ENCODE measurements at places on chromosomes 3 and 15.
A peak's percentile ranks its signal among the peaks of the same experiment; 100 is the strongest.

- DNase-seq, result no peak
These were observed 10.8 kb upstream of the CAV3 start for GRCh38 chr3:8722808-8723207.

GRCh38 chr3:123119802-123120201 lies 53.0 kb downstream of the PDIA5 start:
- DNase-seq, result no peak

GRCh38 chr3:129239991-129240390 lies 9.4 kb upstream of the COPG1 start:
- DNase-seq, result no peak

- DNase-seq, result no peak
These were observed 138.1 kb upstream of the PDZRN3 start for GRCh38 chr3:73762855-73763254.

DNA sequence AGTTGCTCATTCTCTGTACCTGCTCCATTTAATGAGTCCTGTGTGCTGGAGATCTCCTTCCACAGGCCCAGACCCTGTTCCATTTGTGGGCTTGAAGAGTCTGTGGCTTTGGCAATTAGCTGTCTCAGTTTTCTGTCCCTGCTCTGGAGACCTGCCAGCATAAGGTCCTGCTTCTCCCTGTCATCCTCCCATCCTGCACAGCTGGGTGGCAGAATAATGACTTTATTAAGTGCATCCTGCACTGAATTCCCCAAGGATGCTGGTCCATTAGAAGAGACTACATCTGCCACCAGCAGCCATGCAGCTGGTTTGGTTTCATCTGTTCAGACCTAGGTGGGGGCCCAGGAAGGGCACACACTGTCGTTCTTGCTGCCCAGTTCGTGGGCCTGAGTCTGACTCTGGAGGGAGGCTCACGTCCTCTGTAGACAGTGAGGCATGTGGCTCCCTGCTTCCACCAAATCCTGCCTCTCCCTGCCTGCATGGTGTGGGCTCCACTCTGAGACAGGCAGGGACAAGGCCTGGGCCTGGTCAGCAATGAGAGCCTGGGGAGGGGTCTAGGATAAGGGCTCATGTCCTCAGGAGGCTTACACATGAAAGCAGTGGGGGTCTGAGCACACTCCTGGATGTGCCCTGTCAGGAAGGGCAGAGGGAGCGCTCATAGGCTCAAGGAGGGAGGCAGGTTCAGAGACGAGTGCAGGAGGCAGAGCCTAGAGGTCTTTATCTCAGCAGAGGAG lies 78.4 kb upstream of the PRR23E start:
- no peak for DNase-seq

GRCh38 chr3:179323197-179324110 lies 623 bp downstream of the ZNF639 start:
- peak; percentile 41 for DNase-seq

GRCh38 chr3:177467247-177467985 lies 270.1 kb upstream of the TBL1XR1 start:
- no peak for DNase-seq

GRCh38 chr3:184067573-184068055 lies 14.8 kb downstream of the HTR3C start:
- DNase-seq, result no peak

DNA sequence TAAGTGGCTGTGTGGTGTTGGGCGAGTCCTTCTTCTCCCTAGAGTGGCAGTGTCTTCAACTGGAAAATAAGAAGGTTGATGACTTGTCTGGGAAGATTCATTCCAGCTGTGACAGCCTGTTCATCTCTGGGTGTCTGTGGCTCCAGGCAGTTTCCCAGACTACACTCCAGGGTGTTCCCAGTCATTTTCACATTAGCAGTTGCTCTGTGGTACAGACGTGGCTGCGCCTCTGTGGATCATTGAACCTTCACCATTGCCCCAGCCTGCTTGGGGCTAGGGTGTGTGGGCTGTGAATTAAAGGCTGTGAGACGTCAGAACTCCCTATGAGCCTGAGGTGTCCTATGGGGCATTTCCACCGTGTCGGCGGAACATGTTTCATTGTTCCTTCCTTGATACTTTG lies 239.6 kb upstream of the NR2E3 start:
- no peak for DNase-seq

GRCh38 chr3:45223889-45224727 lies 2.0 kb downstream of the TMEM158 start:
- DNase-seq, result peak; percentile 51

DNA sequence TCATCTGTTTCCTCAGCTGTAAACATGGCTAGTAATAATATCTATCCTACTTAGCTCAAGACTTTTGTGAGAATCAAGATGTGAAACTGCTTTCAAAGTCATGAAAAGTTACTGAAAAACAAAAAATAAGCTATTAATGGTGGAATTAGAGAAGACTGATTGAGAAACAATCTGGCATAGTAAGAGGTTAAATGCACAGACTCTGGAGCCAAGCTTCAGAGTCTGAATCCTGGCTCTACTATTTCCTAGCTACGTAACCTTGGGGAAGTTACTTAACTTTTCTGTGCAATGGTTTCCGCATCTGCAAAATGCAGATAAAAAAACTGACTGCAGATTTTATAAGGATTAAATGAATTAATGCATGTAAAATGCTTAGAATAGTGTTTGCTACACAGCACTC lies 28.8 kb downstream of the LRRFIP2 start:
- DNase-seq, result no peak

DNA sequence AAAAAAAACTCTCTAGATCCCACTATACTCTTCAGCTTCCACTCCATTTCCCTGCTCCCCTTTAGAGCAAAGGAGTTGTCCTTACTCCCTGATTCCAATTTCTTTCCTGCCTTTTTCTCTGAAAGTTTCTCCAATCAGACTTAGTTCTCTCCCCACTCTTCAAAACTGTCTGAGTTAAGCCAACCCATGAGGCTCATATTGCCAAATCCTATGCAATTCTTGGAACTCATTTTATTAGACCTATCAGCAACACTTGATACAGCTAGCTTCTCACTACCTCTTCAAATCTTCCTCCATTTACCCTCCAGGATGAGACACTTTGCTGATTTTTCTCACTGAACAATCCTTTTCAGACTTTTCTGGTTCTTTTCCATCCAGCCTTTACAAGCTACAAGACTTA lies 233.1 kb downstream of the THRB start:
- DNase-seq, result no peak

DNA sequence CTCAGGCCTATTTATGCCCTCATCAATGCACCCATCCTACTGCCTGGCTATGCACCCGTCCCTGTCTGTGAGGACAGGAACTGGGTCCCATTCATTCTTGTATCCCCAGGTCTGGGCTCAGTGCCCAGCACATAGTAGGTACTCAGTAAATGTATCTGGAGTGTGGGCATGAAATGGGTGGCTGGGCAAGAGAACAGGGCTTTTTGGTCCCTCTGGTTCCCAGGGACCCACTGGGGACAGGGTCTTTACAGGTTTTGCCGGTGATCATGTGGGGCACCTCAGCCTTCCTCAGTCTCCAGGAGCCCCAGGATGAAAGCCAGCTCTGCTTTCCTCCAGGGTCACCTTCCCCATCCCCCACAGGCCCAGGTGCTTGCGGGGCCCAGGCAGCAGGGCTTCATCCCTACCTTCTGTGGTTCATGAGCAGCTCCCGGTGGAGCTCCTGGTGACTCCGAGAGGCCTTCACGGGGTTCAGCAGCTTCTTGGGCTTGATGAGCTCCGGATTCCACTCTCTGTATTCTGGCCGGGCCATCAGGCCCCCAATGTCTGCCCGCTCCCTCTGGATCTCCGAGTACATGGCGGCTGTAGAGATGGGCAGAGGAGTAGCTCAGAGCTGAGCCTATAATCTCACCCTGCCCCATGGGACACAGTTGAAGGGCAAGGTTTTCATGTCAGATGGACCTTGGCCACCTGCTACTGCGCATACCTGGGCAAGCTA lies 7.7 kb downstream of the FAM107A start:
- no peak for DNase-seq

- DNase-seq, result no peak
These were observed 173.0 kb downstream of the LPP start for GRCh38 chr3:188326968-188327367.

GRCh38 chr3:151722856-151723255 lies 10.9 kb upstream of the AADACL2 start:
- DNase-seq, result no peak

DNA sequence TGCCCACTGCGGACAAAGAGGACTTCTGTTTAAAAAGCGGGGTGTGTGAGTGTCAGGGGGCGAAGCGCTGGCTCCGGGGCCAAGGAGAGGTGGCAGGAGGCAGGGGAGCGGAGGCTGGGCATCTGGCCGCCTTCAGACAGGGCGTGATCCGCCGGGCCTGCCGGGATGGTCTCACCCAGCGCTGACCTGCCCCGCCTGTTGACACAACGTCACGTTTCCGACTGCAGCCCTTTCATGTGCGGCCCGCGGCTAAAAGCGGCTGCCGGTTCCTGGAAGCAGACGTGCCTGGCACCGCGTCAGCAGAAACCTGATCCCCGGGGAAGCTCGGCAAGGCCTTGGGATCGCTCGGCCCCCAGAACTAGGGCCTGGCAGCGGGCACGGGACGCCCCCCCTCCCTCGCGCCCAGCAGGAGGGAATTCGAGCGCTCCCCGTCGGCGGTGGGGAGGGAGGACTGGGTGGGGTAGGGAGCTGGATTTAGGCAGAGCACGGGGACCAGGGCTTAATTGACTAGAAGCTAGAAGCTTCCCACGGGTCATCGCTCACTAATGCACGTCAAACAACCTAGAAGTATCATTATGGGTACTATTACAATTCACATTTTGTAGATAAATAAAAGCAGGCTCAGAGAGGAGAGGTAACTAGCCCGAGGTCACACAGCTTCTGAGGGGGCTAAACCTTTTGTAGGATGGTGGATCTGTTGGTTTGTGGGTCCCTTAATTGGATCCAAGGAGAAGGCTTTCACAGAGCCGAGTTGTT lies 7.7 kb downstream of the BHLHE40 start:
- DNase-seq, result peak; percentile 97

DNA sequence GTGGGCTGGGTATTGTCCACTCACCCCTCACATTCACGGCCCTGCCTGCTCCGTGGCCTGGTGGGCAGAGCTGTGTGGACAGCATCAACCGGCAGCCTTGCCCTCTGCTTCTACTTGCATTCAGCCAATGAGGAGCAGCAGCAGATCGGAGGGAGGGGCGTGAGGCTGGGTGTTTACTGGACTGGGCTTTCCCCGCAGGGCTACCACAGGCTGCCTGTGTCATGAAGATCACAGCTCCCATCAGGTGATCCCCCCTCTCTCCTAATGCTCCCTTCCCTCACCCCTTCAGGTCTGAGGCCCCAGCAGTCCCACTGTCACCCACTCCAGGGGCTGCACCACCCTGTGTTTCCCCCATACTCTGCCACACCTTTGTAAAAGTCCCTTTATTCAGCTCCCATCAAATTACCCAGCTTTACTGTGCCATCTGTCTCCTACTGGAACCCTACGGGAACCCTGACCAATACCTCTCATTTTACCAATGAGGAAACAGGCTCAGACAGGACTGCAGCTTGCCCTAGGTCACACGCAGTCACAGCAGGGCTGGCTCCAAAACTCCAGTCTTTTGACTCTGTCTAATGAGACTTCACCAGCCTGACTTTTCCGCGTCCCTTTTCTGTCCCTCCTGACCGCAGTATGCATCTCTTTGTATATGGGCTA lies 81.1 kb downstream of the MEGF11 start:
- DNase-seq, result no peak

DNA sequence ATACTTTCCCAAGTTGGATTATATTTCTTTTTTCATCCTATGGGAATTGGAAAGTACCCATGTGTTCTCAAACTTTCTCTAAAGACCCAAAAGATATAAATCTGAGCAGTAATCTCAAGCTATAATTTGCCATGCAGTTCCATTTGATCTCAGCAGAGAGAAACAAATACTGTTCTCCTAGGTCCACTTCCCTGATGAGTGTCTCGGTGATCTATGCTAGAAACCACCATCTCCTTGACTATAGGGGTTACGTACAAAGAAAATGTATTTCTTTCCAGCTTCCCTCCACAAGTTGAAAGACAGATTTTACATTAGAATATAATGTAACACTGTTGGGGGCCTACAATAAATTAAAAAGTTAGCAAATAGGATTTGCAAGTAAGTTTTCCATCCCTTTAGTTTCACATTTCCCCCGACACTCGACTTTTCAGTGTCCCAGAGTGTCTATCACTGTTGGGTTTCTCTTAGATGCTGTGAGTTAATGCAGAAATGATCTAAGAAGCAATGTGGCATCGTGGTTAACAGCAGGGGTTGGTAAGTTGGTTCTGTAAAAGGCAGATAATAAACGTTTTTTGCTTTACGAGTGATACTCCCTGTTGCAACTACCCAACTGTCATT lies 465.1 kb upstream of the CFAP20DC start:
- DNase-seq, result no peak

DNA sequence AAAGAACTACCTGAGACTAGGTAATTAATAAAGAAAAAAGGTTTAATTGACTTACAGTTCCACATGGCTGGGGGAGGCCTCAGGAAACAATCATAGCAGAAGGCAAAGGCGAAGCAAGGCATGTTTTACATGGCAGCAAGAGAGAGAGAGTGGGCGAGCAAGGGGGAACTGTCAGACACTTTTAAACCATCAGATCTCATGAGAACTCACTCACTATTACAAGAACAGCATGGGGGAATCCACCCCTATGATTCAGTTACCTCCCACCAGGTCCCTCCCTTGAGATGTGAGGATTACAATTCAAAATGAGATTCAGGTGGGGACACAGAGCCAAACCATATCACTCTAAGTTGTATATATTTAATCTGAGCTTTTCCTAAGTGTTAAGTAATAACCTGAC lies 79.0 kb upstream of the MLF1 start:
- no peak for DNase-seq

DNA sequence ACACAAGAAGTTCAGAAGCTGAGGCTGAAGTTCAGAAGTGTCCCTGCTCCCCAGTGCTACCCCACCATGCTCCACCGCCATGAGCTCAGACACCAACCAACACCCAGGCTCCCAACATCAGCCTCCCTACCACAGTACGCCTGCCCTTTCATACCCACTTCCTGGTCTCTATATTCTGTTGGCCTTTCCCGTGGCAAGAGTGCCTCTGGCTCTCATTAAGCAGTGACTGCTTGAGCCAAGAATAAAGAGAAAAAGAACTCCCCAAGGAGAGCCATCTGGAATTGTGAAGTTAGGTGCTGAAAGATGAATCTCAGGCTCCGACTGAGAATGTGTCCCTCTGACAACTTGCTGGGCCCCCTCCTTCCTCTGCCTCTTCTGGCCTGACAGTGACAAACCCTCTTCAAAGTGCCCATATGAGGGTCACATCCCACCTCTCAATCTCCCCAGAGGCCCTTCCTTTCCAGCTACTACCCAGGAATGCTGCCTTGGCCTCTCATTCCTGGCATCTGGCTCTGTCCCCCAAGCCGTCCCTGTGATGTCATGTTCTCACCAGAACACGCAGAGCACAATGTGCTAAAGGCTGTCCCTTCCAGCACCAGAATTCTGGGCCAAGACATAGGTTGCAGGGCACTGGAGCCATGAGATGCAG lies 306.8 kb downstream of the NTRK3 start:
- DNase-seq, result no peak

- DNase-seq, result peak; percentile 81
These were observed 11.5 kb downstream of the CCDC80 start for GRCh38 chr3:112629425-112629824.

DNA sequence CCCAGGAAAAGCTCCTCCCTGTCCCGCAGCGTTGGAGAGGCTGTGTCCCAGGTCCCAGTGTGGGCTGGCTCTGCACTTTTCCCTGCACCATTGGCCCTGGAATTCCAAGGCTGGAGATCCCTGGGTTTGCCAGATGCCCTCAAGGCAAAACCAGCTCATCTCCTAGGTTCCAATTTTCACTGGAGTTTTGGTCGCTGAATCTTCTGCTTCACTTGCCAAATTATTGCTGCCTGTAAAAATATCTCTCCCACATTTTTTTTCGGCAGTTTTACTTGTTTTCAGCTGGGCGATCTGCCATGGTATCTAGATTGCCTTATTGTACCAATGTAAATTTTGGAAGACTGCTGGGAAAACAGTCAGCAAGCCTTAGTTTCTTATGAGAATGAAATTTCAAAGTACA lies 150.9 kb upstream of the ATP10A start:
- DNase-seq, result no peak

Measured in bronchial epithelial cell (primary cell).